ENCODE measurements at places on chromosomes 3 and 15.

DNA sequence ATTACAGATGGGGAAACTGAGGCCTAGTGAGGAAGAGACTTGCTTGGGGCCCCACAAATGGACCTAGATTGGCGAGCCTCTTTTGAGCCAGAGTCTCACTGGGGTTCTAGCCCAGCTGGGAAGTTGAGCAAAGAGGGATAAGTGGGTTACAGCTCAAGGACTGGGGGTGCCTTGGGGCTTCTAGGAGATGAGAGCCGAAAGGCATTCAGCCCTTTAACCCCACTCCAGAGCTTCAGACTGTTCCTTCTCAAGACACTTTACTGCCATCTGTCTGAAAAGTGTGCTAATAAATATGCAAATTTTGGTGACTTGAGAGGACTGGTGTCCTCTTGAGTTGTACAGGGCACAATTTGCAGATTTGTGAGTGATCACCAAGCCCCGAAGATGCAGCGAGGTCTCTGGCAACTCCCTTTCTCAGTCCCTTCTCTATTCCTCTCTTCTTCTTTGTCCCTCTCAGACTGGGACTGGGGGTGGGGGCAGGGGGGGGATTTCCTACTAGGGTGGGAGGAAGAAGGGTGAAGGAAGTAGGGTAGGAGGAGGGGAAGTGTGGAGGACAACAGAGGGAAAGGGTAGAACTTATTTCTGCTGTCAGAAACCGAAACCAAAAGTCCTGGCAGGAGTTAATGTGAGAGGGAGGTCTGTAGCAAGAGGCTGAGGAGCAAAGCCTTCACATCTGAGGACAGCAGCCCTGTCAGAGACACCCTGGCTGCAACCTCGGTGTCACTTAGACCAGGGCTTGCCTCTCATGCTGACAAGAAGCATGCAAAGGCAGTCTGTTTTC is 16.2 kb upstream of the ANKDD1A start:
- peak overlapping the region; percentile 44 for H3K4me3 ChIP-seq
- H3K27me3 ChIP-seq, result peaks cover 7% of the 10 kb centered on the region
- peaks cover 85% of the 10 kb centered on the region for H3K4me1 ChIP-seq
- DNase-seq, result no peak

DNA sequence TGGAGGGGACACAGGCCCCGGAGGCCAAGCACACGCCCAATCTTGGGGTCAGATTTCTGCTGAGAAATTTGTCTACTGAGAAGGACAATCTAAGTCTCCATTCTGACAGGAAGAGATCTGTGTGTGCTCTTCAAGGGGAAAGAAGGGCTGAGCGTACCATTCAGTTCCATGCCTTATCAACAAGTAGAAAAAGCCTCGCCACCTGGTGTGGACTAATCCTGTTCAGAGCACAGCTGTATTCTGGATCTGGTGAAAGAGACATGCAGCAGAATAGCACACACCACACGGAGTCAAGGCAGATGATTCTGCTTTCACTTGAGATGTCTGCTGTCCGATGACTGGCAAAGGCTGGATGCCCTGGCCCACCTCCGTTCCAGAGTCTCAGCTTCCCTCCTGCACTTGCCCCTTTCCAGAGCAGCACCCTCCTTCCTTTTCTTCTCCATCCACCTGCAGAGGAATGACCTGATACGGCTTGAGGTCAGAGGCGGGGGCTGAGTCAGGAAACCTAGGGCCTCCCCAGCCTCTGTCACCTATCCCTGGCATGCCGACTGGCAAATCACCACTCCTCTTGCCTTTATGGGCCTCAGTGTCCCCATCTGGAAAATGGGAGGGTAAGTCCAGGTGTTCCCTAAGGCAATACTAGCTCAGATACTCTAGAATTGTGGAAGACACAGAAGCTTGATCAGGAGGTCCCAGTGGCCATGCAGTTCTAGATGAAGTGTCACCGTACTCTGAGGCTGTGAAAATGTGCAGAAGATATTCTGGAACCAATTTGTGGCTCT is 36.9 kb upstream of the CTSH start:
- peaks cover 37% of the 10 kb centered on the region for H3K4me1 ChIP-seq
- DNase-seq, result no peak
- no peaks in the 10 kb centered on the region for H3K36me3 ChIP-seq
- H3K4me3 ChIP-seq, result no peak overlapping the region

DNA sequence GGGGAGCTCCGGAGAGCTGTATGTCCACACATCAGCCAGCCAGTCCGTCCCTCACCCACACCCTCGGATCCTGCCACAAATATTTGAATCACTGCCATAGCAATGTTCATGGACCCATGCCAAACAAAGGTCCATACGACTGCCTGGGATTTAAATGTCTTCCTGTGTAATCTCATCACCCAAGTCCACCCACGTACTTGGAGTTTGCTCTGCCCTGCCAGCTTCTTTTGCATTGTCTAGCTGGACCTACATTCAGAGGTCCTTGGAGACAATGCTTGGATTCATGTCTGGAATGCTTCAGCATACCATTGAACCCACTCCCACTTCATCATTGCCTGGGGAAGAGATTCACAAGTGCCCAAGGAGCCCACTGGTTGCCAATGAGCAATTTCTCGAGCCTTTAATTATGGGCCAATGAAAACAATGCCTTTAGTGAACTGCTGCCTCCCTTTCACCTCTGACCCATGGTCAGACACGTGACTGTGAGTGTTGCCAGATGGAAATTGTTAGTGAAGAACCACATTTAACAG is 90.4 kb upstream of the PHLDB2 start:
- H3K27me3 ChIP-seq, result no peaks in the 10 kb centered on the region
- no peak for DNase-seq
- peaks cover 17% of the 10 kb centered on the region for H3K4me1 ChIP-seq
- H3K36me3 ChIP-seq, result no peaks in the 10 kb centered on the region
- H3K27ac ChIP-seq, result no peak overlapping the region

- H3K27ac ChIP-seq, result no peak overlapping the region
- H3K4me3 ChIP-seq, result no peak overlapping the region
- no peaks in the 10 kb centered on the region for H3K36me3 ChIP-seq
- no peaks in the 10 kb centered on the region for H3K27me3 ChIP-seq
Measured at GRCh38 chr3:39937874-39938273, 128.5 kb downstream of the MYRIP start.

- H3K27me3 ChIP-seq, result no peaks in the 10 kb centered on the region
- no peak overlapping the region for H3K4me3 ChIP-seq
- no peak overlapping the region for H3K27ac ChIP-seq
Measured at GRCh38 chr15:71562251-71562650, 248.1 kb upstream of the NR2E3 start.

GRCh38 chr3:41274944-41275668 is 75.8 kb downstream of the CTNNB1 start:
- H3K36me3 ChIP-seq, result peaks cover 12% of the 10 kb centered on the region
- DNase-seq, result no peak
- H3K27me3 ChIP-seq, result no peaks in the 10 kb centered on the region
- H3K4me3 ChIP-seq, result no peak overlapping the region
- H3K27ac ChIP-seq, result no peak overlapping the region

DNA sequence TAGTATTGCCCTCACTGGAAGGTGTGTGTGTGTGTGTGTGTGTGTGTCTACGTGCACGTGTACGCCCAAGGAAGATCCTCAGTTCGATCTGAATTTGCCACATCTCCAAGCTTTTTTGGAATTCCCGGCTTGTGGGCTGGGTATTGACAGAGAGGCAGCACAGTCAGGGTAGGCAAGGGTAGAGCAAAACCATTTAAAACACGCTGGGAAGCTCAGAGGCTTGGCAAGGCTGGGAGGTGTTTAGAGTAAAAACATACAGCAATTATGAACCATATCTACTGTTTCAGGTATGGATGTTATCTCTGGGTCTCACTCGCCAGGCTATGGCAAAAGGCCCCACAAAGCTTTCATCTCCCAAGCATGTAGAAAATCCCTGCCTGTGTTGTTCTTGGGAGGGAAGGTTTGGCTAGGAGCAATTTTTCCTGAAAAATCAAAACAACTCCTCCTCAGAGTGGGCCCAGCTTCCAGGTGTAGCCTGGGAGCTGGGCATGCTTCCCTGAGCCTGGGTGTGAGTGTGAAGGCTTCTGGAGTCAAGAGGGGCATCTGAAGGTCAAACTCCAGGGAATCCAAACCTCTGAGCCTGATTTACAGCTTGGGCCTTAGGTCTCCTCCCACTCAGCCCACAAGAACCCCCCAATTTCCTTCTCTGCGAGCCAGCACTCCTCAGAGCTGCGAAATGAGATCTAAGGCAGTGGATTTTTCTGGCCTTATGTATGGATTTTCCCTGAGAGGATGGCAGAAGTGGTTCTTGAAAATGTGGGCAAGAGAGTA is 244.8 kb upstream of the TPRG1 start:
- peak overlapping the region; percentile 79 for H3K27ac ChIP-seq
- peaks cover 5% of the 10 kb centered on the region for H3K27me3 ChIP-seq
- no peaks in the 10 kb centered on the region for H3K36me3 ChIP-seq
- peak; percentile 20 for DNase-seq

DNA sequence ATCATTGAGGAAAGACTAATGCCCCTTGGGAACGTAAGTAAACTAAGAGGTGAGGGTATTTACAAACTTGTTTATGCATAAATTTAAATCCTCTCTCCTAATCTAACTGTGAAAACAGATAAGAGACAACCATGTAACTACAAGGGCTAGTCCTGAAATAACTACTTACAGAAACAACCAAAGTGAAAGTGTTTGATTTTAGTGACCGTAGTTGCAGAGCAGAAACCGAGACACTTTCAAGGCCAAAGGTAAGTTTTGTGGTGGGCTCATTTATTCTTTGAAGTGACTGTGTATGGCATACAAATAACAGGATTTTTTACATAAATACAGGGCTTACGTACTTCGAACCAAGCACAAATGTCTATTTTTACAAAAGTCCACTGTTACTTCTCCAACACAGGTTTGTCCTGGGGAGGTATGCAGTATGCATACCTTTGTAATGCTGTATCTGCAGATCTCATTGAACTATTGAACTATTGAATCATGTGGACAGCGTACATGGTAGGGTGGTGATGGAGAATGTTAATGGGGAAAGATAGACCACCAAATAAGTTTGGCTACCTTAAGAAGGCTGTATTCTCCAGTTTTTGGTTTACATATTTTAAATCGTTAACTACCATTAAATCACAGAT is 99.6 kb upstream of the RBMS3 start:
- no peaks in the 10 kb centered on the region for H3K36me3 ChIP-seq
- no peak for DNase-seq
- H3K27ac ChIP-seq, result no peak overlapping the region
- peaks cover 14% of the 10 kb centered on the region for H3K4me1 ChIP-seq

DNA sequence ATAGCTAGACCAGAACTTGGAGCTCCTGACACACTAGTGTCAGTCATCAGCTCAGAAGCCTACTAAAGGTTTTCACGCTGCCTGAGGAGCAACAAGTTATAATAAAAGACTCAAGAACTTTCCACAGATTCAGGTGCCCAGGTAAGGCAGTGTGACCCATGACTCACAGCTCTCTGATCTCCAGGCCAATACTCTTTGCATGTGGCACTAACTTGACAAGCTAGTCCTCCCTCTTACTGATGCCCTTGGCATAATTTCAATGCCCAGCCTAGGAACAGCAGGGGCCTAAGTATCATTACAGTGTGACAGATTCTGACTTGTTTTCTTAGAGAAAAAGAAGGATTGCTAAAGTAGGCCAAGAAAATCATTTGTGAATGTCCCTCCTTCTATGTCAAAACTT is 38.4 kb downstream of the MEIS2 start:
- peaks cover 28% of the 10 kb centered on the region for H3K4me1 ChIP-seq
- H3K27ac ChIP-seq, result peak overlapping the region; percentile 88
- no peak for DNase-seq
- H3K36me3 ChIP-seq, result peaks cover 75% of the 10 kb centered on the region
- no peak overlapping the region for H3K4me3 ChIP-seq

DNA sequence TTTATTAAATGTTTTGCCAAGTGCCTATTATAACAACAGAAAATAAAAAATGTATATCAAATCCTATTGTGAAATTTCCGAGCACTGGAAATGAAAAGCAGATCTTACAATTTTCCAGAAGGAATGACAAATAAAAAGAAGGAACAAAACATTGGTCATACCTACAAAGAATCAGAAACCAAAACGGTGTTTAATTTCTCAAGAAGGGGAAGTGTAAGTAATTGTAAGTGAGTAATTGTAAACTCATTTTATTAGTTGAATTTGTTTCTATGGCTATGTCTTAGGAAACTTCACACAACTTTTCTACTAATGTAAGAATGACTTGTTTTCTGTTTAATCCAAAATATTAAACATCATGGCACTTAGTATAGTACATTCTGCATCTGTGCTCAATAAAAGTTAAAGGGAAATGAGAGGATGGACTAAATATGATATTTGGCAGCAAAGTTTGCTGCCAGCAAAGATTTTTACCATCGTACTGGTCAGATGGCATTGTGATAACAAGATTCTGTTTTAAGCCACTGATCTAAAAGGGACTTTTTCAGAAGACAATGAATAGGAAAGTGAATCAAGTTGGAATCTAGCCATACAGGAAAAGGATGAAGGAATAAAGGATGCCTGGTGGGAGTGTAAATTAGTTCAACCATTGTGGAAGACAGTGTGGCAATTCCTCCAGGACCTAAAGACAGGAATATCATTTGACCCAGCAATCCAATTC is 232.4 kb downstream of the NFKBIZ start:
- peaks cover 6% of the 10 kb centered on the region for H3K27me3 ChIP-seq
- H3K4me1 ChIP-seq, result no peaks in the 10 kb centered on the region
- H3K36me3 ChIP-seq, result no peaks in the 10 kb centered on the region
- H3K4me3 ChIP-seq, result no peak overlapping the region
- no peak overlapping the region for H3K27ac ChIP-seq
- DNase-seq, result no peak

GRCh38 chr3:124424396-124424795 is 305.9 kb upstream of the UMPS start:
- DNase-seq, result no peak
- H3K36me3 ChIP-seq, result peaks cover 63% of the 10 kb centered on the region
- peaks cover 23% of the 10 kb centered on the region for H3K4me1 ChIP-seq
- no peak overlapping the region for H3K27ac ChIP-seq
- H3K27me3 ChIP-seq, result no peaks in the 10 kb centered on the region
- H3K4me3 ChIP-seq, result no peak overlapping the region

GRCh38 chr3:41138601-41139000 is 60.7 kb upstream of the CTNNB1 start:
- DNase-seq, result no peak
- H3K27ac ChIP-seq, result no peak overlapping the region
- no peaks in the 10 kb centered on the region for H3K36me3 ChIP-seq
- H3K27me3 ChIP-seq, result peaks cover 12% of the 10 kb centered on the region
- no peak overlapping the region for H3K4me3 ChIP-seq
- peaks cover 12% of the 10 kb centered on the region for H3K4me1 ChIP-seq

- H3K27me3 ChIP-seq, result peaks cover 3% of the 10 kb centered on the region
- peaks cover 17% of the 10 kb centered on the region for H3K4me1 ChIP-seq
- peaks cover 13% of the 10 kb centered on the region for H3K36me3 ChIP-seq
Measured at GRCh38 chr15:94293411-94294402, 62.3 kb downstream of the MCTP2 start.

- H3K4me1 ChIP-seq, result no peaks in the 10 kb centered on the region
- no peak overlapping the region for H3K27ac ChIP-seq
- peaks cover 47% of the 10 kb centered on the region for H3K36me3 ChIP-seq
- no peak for DNase-seq
- H3K27me3 ChIP-seq, result no peaks in the 10 kb centered on the region
Measured at GRCh38 chr15:48778331-48778730, 32.5 kb downstream of the CEP152 start.

- no peak for DNase-seq
- H3K27me3 ChIP-seq, result no peaks in the 10 kb centered on the region
- H3K4me1 ChIP-seq, result peaks cover 6% of the 10 kb centered on the region
- H3K27ac ChIP-seq, result no peak overlapping the region
- no peak overlapping the region for H3K4me3 ChIP-seq
- no peaks in the 10 kb centered on the region for H3K36me3 ChIP-seq
Measured at GRCh38 chr3:19013879-19014278, 134.4 kb upstream of the KCNH8 start.
